Hypothalamus (tissue), 51 donors: ENCODE measurements at places on chromosomes 6 and 20.

- no peak for DNase-seq
Measured at GRCh38 chr20:58375759-58376352, 13.2 kb upstream of the VAPB start.

- no peak for DNase-seq
Measured at GRCh38 chr6:169564453-169565240, 137.2 kb downstream of the WDR27 start.

DNA sequence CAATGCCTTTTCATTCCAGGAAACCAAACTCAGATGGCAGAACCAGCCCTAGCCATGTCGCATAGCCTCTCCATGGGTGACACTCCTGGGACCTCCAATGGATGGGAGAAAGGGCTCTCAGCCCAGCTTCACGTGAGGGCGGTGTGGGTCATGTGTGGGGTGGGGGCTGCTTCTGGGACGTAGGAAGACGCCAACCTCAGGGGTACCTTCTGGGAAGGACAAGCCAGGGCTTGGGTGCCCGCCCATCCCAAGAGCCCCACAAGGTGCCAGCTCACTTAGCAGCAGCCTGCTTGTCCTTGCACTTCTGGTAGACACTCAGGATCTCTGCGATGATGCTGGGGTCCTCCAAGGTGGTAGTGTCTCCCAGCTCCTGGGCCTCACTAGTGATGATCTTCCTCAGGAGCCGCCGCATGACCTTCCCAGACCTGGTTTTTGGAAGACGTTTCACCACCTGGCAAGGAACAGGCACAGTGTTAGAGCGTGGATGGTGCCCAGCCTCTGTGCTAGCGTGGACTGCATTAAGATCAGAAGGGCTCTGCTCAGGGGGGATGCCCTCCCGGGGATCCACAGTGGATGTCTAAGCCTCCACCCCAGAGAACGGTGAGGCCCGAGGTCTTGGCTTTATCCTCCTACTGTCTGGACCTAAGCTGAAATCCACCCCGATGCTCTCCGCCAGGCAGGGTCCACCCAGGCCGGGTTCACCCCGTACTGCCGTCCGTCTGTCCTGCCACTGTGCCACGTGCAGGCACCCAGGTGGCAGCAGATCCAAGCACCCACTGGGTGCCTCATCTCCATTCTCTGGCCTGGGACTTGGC lies 15.1 kb upstream of the APMAP start:
- DNase-seq, result no peak

DNA sequence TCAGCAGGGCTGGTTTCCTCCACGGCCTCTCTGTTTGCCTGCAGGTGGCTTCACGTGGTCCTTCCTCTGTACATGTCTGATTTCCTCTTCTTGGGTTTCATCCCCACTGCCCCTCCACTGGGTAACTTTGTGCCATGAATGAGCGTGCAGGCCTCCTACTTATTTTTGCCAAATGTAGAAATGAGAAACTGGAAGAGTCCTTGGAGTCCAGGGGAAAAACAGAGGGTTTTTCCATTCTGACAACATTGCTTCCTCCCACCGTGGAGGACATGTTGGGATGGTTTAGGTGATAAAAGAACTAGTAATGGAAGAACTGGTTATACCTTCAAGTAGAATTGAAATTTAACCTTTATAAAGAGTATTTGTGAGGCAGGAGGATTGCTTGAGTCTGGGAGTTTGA lies 699.5 kb downstream of the QKI start:
- DNase-seq, result no peak

- DNase-seq, result no peak
Measured at GRCh38 chr6:28005152-28005890, 48.3 kb downstream of the OR2B6 start.

- DNase-seq, result no peak
Measured at GRCh38 chr6:149094156-149094555, 223.4 kb upstream of the TAB2 start.

DNA sequence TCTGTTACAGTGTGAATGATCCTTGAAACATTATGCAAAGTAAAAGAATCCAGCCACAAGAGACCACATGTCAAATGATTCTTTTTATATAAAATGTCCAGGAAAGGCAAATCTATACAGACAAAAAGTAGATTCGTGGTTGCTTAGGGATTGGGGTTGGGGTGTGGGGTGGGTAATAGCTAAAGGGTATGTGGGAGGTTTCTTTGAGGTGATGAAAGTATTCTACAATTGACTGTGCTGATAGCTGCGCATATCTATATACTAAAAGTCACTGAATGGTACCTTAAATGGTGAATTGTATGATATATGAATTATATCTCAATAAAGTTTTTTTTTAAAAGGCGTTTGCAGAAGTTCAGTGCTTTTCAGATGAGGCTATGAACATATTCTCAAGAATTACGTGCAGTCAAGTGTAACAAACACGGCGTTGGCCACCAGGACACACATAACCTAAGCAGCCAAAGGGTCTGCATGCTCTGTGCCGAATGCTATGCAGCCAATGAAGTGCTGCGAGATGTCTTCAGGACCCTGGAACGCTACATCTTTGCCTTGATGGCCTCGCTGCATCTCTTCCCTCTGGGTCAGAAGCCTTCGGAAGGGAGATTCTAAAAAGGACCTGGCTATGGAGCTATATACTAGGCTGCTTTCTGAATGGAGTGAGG lies 96.9 kb downstream of the SCML4 start:
- no peak for DNase-seq

- DNase-seq, result no peak
Measured at GRCh38 chr6:36967301-36967700, 12.8 kb downstream of the PI16 start.

DNA sequence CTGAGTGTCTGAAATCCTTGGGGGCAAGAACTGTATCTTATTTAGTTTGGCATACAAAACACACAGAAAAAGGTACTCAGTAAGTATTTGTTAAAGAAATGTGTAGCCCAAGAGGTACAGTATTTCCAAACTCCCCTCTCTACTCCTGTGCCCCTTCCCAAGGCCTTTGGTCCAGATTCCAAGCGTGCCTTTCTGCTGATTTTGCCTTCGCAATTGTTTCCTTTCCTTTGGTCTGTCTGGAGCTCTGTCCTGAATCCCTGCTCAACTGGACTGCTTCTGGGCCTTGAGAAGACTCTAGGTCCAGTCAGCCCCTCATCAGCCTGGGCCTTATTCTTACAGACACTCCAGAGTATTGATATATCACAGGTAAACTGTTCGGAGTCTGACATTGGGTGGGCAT lies 122.2 kb upstream of the SYNCRIP start:
- DNase-seq, result no peak

GRCh38 chr20:63977739-63978276 lies 1.6 kb downstream of the SAMD10 start:
- DNase-seq, result no peak

- no peak for DNase-seq
Measured at GRCh38 chr6:11263291-11263775, 30.9 kb upstream of the NEDD9 start.

DNA sequence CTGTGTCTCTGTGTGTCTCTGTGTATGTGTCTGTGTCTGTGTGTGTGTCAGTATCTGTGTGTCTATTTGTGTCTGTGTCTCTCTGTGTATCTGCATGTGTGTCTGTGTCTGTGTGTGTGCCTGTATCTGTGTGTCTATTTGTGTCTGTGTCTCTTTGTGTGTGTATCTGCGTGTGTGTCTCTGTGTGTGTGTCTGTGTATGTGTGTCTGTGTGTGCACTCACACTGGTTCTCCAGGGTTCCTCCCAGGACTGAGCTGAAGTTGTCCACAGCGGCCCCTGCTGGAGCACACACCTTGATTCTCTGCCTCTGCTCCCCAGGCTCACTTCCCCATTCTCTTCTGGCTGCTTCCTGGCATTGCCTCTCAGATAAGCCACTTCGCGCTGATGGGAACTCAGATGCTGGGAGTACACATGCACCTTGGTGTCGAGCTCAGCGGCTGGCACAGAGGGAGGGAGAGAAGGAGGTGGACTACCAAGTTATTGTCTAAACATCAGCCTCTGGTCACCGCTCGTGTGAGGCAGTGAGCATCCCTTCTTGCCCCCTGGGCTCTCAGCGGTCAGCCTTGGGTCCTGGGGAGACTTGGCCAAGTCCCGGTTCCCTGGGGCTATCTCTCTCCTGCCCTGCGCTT lies 104.9 kb upstream of the NXT1 start:
- no peak for DNase-seq

DNA sequence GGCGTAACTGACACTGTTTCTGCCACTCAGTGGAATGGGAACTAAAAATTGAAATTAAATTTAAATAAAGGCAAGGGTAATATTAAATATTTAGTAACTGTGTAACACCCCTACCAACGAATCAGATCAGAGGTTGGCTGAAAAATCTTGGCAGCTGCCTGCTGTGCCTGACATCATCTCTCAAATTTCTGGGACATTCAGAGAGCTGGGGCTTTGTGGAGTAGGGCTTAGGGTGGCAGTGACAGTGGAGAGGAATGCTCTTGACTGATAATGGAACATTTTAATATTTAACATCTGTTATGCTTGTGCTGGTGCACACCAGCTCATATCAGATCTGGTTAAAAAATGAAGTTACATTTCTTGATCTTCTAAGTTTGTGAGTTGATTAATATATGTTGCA lies 62.2 kb downstream of the RFPL4B start:
- DNase-seq, result no peak

DNA sequence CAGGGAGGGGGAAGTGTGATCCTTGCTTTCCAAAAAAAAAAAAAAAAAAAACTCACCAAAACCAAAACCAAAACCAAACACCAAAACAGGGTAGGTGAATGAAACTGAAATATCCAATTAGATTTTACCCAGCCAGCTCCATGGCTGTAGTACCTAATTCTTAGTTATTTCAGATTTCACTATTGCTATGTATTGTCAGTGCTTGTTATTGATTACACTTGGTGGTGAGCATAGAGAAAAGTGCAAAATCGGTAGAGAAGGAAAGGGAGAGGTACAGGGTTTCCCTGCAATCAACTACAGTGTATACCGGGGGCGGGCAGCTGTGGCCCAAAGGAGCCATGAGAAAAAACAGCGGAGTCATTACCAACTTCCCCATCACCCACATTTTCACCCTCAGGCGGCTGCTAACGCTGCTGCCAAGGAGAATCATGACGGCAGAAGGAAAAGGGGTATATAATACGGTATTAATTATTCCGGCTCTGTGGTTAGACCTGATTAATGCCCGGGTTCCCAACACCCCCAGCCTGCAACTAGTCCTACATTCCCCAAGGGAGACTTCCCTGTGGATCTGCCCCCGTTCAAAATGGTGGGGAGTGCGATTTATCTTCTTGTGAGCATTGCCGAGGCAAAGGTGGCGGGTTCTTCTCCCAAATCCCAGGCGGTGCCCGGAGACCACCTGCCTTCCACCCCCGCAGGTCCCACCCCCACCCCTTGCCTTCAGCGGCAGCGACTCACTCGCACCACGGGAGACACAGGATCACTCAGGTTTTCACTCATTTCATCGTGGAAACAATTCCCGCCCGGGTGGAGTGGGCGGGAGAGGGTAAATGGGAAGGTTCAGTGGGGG lies at the start of gene C6orf62:
Gene C6orf62 (minus strand): TSS at position 30 of the 847 bp plus-strand sequence. CDS start 486 bp downstream, outside the sequence.
- no peak for DNase-seq
